PC-9 (cell line): ENCODE measurements at places on chromosomes 12 and 14.

GRCh38 chr12:10027311-10027710, 3.2 kb upstream of the CLEC9A start:
- no peak overlapping the region for H3K4me3 ChIP-seq
- H3K36me3 ChIP-seq: no peaks in the 10 kb centered on the region
- DNase-seq: no peak

DNA sequence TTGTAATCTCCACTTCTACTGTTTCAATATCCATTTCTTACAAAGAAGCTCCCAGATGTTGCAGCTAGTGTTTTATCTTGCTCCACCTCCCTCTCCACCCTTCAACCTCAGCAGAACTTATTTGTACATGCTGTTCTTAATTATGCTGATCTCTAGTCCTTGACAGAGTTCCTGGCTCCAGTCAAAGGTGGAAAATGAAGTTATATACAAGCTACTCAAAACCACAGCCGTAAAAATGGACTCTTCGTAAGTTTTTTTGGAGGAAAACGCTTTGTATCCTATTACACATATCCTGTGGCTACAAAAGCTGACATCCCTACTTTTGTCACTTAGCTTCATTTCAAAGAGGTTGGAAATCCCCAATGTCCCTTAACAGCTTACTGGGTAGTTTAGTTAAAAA, 1.3 kb downstream of the CLEC1A start:
- no peaks in the 10 kb centered on the region for H3K27me3 ChIP-seq
- DNase-seq: no peak
- H3K36me3 ChIP-seq: no peaks in the 10 kb centered on the region
- no peak overlapping the region for H3K27ac ChIP-seq

DNA sequence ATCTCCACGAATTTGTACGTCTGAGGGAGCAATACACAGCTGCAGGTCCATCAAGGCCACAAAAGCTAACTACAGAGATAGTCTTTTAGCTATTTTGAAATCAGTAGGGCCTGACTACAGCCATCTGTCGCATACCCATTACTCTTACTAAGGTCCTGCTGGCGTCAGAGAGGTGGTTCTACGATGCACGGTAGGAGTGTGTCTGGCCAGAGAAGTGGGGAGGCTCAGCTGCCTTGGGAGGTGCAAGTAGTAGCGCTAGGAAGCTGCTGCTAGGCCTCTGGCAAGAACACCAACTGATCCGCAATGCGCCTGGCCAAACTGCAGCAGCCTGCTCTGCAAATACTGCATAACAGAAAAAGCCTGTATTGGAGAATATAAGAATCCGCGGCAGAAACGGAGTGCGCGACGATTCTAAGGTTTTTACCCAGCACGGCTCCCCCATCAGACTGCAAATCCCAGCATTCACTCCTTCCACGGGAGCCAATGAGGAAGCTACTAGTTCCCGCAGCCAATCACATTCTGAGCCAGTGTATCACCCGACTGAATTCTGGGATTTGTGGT, 743 bp upstream of the CAND1 start:
- H3K36me3 ChIP-seq: no peaks in the 10 kb centered on the region
- H3K27ac ChIP-seq: peak overlapping the region; percentile 93
- H3K27me3 ChIP-seq: no peaks in the 10 kb centered on the region

DNA sequence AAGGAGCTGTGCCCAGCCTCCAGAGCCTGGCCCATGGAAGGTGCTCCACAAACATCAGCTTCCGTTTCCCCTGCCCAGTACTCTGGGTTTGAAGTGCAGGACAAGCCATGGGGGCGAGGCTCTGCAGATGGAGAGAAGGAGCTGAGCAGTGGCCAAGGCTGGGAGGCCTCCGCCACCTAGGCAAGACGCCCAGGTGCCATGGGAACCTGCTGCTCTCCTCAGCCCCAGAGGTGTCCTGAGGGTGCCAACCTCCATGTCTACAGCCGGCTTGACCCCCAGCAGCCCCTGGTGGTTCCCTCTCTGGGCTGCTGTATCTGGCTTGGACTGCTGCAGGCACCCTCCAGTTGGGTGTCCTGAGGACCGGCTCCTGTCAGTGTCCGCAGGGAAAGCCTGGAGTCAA, 12.4 kb downstream of the KRT71 start:
- H3K36me3 ChIP-seq: no peaks in the 10 kb centered on the region
- no peak overlapping the region for H3K27ac ChIP-seq
- peaks cover 22% of the 10 kb centered on the region for H3K4me1 ChIP-seq
- DNase-seq: no peak
- H3K4me3 ChIP-seq: no peak overlapping the region
- no peaks in the 10 kb centered on the region for H3K27me3 ChIP-seq

GRCh38 chr14:97978341-97978740, 1181.2 kb downstream of the VRK1 start:
- H3K4me1 ChIP-seq: no peaks in the 10 kb centered on the region
- H3K27ac ChIP-seq: no peak overlapping the region
- no peaks in the 10 kb centered on the region for H3K36me3 ChIP-seq
- no peaks in the 10 kb centered on the region for H3K27me3 ChIP-seq

DNA sequence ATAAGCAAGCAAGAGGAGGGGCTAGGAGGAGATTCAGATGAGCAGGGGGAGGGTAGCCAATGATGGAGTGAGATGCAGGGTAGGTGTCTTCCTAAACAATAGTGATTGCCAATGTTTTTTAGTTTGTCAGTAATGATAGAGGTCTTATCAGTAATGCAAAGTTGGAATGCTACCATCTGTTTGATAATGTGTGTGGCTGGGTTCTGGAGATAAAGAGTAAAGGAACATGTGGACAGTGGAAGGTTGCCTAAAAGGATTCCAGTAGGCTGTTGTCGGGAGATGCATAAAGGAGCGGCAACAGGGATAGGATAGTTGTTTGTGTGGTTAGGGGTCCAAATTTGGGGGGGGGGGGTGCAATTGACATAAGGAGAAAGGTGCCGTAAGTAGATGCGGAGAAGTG, 52.5 kb downstream of the TESPA1 start:
- peaks cover 33% of the 10 kb centered on the region for H3K4me1 ChIP-seq
- H3K36me3 ChIP-seq: 0 out of 2 replicates have a peak, but pooled peaks cover 3% of the 10 kb centered on the region
- no peak overlapping the region for H3K27ac ChIP-seq

- peak overlapping the region; percentile 78; the same call in 1 of the 2 replicates for H3K4me3 ChIP-seq
- peaks cover 42% of the 10 kb centered on the region for H3K4me1 ChIP-seq
- no peaks in the 10 kb centered on the region for H3K36me3 ChIP-seq
- peak overlapping the region; percentile 71 for H3K27ac ChIP-seq
- DNase-seq: no peak
- H3K27me3 ChIP-seq: no peaks in the 10 kb centered on the region
Measured at GRCh38 chr12:118059341-118060191, 1.4 kb downstream of the WSB2 start.

GRCh38 chr14:33655421-33655820, 295.5 kb downstream of the EGLN3 start:
- no peak overlapping the region for H3K4me3 ChIP-seq
- H3K27me3 ChIP-seq: no peaks in the 10 kb centered on the region
- H3K27ac ChIP-seq: no peak overlapping the region
- no peak for DNase-seq
- H3K36me3 ChIP-seq: no peaks in the 10 kb centered on the region
- H3K4me1 ChIP-seq: no peaks in the 10 kb centered on the region

DNA sequence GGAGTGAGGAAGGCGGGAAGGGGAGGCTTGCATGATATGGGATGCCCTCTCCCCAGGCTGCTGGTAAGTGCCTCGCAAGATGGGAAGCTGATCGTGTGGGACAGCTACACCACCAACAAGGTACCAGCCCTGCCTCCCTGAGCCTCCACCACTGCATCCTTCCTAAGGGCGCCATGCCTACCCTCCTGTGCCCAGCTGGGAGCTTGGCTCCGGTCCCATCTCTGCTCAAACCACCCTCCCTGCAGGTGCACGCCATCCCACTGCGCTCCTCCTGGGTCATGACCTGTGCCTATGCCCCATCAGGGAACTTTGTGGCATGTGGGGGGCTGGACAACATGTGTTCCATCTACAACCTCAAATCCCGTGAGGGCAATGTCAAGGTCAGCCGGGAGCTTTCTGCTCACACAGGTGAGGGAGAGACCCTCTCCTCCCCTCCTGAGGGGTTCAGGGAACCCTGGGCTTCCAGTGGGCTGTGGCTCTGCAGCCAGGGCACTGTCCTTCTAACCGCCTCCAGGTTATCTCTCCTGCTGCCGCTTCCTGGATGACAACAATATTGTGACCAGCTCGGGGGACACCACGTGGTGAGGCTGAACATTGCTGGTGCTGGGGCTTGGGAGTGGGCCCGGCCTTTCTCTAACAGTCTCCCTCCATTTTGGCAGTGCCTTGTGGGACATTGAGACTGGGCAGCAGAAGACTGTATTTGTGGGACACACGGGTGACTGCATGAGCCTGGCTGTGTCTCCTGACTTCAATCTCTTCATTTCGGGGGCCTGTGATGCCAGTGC, 2.6 kb downstream of the GNB3 start:
- H3K27ac ChIP-seq: no peak overlapping the region
- peak; percentile 32 for DNase-seq
- H3K4me1 ChIP-seq: no peaks in the 10 kb centered on the region
- H3K27me3 ChIP-seq: no peaks in the 10 kb centered on the region; the same call in 1 of the 2 replicates
- H3K36me3 ChIP-seq: no peaks in the 10 kb centered on the region
- no peak overlapping the region for H3K4me3 ChIP-seq

DNA sequence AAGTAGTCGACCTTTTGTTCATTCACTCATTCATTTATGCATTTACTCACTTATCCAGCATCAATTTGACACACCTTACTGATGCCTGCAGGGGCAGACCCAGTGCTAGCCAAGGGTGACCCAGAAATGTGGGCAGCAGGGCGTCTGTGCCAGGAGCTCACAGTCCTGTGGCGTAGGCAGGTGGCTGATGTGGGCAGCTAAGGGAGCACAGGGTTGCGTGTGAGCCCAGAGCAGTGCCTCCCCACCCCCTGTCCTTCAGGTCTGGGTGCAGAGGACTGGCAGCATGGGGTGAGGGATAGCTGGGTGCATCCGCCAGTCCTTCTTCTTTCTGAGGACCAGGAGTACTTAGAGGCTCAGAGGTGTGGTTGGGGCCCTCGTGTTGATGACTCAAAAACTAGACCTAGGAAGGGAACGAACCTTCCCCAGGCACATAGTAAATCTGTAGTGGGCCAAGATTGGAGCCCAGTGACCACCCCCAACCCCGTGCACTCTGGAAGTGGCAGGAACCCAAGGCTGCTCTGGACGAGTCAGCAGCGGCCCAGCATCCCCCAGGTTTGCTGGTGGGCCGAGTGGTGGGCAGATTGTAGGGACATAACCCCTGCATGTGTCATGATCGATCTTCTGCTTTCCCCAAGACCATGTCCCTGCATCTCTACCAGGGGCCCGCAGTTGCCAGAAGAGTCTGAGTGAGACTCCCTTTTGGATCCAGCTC, 63.9 kb downstream of the BEGAIN start:
- DNase-seq: no peak
- H3K27me3 ChIP-seq: no peaks in the 10 kb centered on the region

- no peak overlapping the region for H3K27ac ChIP-seq
- no peak overlapping the region for H3K4me3 ChIP-seq
- H3K4me1 ChIP-seq: no peaks in the 10 kb centered on the region
- no peaks in the 10 kb centered on the region for H3K27me3 ChIP-seq
- DNase-seq: no peak
Measured at GRCh38 chr12:41699658-41700057, 445.0 kb downstream of the GXYLT1 start.

DNA sequence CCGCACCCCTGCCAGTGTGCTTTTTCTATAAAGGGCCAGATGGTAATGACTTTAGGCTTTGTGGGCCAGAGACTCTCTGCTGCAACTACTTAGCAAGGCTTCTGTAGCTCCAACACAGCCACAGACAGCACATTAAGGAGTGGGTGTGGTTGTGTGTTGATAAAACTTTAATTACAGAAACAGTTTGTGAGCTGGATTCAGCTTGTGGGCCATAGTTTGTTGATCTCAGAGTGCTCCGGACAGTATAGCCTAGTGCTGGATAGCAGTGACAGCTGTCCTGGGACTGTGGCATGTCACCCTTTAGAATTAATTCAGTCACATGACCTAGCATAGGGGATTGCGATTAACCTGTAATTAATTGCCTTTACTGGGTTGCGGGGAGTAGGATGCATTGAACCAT, 109.7 kb downstream of the ZNF664 start:
- no peak overlapping the region for H3K27ac ChIP-seq
- H3K27me3 ChIP-seq: peaks cover 10% of the 10 kb centered on the region; the same call in 1 of the 2 replicates
- no peaks in the 10 kb centered on the region for H3K4me1 ChIP-seq
- no peak for DNase-seq
- H3K36me3 ChIP-seq: no peaks in the 10 kb centered on the region
- no peak overlapping the region for H3K4me3 ChIP-seq
